T-helper 17 cell (primary cell): ENCODE measurements at places on chromosomes 12 and 14.

DNA sequence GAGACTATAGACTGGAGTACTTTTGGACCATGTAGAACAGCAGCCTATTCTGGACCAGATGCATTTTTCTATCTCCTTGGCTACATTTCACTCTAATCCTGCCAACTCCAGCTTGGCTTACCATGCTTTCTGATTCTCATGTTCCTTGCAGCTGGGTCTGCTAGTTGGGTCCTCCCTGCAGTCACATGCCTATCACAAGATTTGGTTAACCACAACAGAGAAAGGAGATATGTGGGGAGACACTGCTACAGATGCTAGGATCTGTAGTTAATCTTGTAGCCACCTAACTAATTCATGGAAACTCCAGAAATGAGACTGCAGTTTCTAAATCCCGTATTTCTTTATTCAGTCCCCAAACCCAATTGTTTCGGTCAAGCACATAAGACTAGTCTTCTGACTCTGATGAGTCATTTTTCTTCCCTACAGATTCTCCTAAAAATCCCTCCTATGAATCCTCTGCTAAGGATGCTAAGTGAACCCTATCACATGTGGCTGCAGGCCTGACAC, 410.6 kb downstream of the DAD1 start:
- DNase-seq: no peak

- no peak for DNase-seq
These were observed 40.6 kb downstream of the SLC15A4 start for GRCh38 chr12:128783129-128783574.

- DNase-seq: no peak
These were observed 49.3 kb downstream of the EEA1 start for GRCh38 chr12:92879698-92880322.

DNA sequence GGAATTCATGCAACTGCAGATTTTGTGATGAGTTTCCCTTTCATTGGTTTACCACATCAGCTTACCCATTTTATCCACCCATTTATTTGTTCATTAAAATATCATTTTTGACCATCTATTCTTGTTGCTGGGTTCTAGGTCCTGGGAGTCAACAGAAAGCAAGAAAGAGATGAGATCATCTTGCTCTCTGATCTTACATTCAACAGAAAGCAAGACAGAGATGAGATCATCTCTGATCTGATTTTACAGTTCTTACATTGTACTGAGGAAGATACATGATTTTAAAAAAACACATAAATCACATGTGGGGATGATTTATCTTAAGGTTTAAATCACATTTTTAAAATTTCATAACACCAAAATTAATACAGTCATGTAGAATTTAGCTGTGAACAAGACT, 2.3 kb downstream of the TAS2R46 start:
- no peak for DNase-seq

GRCh38 chr12:95766356-95767019, 24.1 kb downstream of the NTN4 start:
- no peak for DNase-seq

- no peak for DNase-seq
These were observed 92.9 kb upstream of the NEDD1 start for GRCh38 chr12:96814200-96814599.

GRCh38 chr12:65597527-65597926, 226.8 kb upstream of the HMGA2 start:
- no peak for DNase-seq

- no peak for DNase-seq
These were observed 37.5 kb downstream of the EID3 start for GRCh38 chr12:104340925-104341611.

GRCh38 chr12:58917699-58918468, 2.4 kb downstream of the LRIG3 start:
- no peak for DNase-seq

DNA sequence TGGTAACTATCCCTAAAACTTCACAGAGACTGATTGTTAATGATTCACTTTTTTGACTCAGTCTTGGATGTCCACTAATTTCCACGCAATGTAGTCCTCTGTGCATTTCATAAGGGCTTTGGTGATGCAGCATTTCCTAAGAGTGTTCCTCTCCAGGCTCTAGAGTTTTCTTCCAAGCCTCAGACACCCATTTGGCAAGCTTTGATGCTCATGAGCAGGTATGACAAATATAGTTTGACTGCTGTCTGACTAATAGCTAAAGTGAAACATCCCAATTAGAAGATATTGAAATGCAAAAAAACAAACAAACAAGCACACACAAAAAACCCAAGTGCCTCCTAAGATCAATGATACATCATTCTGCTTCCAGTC, 1.5 kb upstream of the VAMP1 start:
- no peak for DNase-seq

DNA sequence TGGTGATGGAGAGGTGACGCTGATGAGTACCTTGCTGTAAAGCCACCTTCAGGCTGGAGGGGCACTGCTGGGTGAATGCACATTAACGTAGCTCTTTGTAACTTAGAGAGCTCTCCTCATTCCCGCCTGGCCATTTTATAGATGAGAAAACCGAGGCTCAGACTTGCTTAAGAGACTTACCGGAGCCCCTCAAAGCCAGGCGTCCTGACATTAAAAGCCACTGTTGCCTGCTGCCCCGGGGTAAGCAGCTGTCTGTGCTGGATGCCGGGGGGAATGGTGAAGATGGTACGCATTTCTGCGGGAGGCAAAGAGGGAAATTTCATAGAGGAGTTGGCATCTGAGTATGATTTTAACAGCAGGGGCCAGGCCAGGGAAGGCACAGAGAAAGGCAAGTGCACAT, 49.6 kb upstream of the VRK1 start:
- no peak for DNase-seq

- no peak for DNase-seq
These were observed 25.5 kb downstream of the NKX2-8 start for GRCh38 chr14:36556811-36557433.

- no peak for DNase-seq
These were observed 200.6 kb downstream of the ANO4 start for GRCh38 chr12:100995201-100995600.

DNA sequence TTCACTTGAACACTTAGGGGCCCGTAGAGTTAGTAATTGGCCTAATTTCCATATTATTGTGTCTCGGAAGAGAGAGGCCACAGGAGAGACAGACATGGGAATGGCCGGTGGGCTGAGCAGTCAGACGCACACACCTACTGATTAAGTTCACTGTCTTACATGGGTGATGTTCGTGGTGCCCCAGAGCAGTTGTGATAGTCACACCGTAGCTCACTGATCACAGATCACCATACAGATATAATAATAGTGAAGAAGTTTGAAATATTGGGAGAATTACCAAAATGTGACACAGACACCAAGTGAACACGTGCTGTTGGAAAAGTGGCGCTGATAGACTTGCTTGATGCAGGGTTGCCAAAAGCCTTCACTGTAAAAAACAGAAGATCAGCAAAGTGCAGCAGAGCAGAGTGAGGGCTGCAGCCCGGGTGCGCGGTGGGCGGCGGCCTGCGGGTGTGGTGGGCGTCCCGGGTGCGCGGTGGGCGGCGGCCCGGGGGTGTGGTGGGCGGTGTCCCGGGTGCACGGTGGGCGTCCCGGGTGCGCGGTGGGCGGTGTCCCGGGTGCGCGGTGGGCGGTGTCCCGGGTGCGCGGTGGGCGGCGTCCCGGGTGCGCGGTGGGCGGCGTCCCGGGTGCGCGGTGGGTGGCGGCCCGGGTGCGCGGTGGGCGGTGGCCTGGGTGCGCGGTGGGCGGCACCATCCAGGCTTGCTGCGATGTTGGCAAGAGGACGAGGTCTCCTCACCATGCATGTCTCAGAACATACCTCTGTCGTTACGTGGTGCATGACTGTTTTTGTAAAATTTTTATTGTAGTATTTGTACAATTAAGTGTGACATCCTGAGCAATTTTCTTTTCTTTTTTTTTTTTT, 34.3 kb upstream of the TEX22 start:
- DNase-seq: peak; percentile 25
